ENCODE measurements at places on chromosomes 7 and 10.

GRCh38 chr7:149669121-149669818 lies 104.1 kb downstream of the ZNF467 start:
- no peak for DNase-seq

- no peak for DNase-seq
Measured at GRCh38 chr10:110498087-110498981, 627 bp downstream of the DUSP5 start.

- no peak for DNase-seq
Measured at GRCh38 chr7:22563032-22563501, 63.1 kb upstream of the STEAP1B start.

GRCh38 chr7:24728503-24729364 lies 28.5 kb downstream of the GSDME start:
- no peak for DNase-seq

GRCh38 chr10:71916827-71917226 lies 47.4 kb upstream of the CHST3 start:
- no peak for DNase-seq

GRCh38 chr7:154709840-154710520 lies 292.9 kb downstream of the PAXIP1 start:
- DNase-seq, result no peak

GRCh38 chr10:127850944-127851343 lies 41.8 kb downstream of the CLRN3 start:
- DNase-seq, result no peak

- DNase-seq, result no peak
Measured at GRCh38 chr10:112797855-112798254, 152.2 kb upstream of the TCF7L2 start.

DNA sequence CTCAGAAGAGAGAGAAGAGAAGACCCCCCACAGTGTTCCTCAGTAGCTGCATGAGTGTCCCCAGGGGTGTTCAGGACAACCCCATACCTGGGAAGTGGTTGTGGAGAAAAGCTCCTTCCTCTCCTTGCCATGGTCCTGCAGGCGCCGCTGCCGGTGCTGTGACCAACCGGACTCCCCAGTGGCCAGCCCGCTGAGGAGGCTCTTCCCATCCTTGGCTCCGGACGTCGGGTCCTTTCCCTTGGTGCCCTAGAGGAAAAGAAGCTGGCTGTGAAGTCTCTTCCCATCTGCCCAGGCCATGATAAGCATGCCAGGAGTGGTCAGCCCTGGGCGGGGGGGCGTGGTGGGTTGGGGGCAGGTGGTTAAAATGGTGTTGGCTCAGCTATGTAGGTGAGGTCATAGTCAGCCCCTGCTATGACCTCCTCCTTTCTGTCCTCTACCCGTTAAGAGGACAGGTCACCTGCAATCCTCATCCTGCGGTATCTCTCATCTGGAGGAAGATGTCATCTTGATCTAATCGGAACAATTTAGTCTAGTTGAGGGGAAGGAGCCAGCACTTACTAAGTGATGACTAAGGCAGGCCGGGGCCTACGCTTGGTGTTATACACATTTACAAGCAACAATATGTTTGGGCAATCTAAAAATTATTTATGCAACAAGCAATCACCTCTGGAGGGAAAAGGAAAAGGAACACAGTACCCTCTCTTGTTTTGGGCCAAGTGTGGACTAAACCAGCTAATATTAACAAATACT lies 13.2 kb downstream of the WDR91 start:
- no peak for DNase-seq

- no peak for DNase-seq
Measured at GRCh38 chr10:58644311-58644710, 131.6 kb downstream of the BICC1 start.

DNA sequence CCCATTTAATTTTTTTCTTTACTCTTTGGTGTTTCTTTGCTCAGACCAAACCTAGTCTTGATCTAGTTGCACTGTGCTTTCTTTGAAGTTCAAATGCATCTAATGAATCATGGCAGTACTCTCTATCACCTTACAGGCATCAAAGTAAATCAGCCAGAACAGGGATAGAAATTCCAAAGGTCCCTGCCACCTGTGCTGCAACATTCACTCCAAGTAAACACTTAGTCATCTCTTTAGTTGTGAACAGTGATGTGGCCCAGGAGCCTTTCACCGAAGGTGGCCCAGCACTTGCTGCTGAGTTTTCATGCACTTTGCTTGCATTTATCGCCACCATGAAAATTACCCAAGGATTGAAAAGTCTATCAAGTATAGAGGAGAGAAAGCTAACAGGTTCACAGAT lies 314.1 kb upstream of the ETV1 start:
- DNase-seq, result no peak

DNA sequence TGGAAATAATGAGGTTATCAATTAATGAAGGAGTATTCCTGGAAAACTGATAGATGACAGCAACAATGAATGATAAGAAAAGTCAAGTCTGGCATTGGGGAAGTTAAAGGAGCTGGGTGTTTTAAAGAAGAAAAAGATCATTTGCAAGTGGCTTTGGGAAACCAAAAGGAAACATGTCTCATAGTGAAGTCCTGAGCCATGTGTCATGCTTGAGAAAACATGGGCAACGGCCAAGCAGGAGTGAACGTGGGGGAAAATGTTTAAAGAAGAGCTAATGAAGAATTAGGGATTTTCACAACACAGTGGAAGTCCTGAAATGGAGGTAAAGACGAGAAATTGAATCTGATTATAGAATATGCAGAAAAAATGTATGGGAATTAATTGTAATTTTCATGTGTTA lies 1383.2 kb upstream of the CELF2 start:
- no peak for DNase-seq

DNA sequence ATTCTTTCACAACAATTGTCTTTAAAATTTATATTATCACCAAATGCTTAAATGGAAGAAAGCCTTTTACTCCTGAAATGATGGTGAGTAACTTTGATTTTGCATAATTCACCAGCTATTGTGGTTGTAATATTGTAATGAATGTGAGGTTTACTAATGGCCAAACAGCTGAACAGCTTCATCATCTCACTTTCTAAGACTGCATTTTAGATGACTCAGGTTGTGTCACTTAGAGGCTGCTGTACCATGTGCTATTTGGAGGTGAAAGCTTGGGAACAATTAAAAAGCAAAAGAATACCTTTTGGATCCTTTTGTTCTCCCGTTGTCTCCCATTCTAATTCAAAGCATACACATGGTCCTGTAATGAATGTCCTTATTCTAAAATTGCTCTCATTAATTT lies 604.0 kb upstream of the PFKP start:
- no peak for DNase-seq

DNA sequence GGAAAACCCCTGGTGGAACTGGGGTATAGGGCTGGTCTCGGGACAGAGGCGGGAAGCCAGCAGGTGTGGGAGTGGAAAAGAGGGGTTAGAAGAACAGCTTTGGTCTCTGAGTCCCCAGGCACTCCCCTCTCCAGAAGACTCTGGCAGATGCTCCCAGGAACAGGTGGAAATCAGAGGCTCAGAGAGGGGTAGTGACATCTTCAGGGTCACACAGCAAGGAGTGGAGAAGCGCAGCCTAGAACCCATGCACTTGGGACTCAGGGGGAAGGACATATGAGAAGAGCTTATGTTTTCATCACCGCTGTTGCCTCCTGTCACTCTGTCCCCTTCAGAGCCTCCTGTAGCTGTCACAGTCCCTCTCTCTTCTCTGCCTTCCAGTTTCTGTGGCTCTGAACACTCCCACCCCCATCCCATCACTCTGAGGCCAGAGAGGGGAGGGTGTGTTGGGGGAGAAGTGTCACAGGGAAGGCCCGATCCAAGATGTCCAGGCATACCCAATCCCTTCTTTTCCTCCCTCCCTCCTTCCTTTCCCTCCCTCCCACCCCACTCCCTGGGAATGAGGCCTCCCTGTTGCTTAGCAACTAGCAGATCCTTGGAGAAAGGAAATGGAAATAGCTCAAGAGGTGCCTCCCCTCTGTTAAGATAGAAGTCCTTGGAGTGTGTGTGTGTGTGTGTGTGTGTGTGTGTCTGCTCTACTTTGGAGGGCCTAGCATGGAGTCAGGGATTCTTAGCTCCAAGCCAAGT lies 32.0 kb downstream of the SRRM3 start:
- DNase-seq, result no peak

GRCh38 chr7:79272938-79273337 lies 180.5 kb downstream of the MAGI2 start:
- DNase-seq, result no peak

GRCh38 chr7:155469-155900 lies 36.9 kb upstream of the FAM20C start:
- DNase-seq, result no peak

DNA sequence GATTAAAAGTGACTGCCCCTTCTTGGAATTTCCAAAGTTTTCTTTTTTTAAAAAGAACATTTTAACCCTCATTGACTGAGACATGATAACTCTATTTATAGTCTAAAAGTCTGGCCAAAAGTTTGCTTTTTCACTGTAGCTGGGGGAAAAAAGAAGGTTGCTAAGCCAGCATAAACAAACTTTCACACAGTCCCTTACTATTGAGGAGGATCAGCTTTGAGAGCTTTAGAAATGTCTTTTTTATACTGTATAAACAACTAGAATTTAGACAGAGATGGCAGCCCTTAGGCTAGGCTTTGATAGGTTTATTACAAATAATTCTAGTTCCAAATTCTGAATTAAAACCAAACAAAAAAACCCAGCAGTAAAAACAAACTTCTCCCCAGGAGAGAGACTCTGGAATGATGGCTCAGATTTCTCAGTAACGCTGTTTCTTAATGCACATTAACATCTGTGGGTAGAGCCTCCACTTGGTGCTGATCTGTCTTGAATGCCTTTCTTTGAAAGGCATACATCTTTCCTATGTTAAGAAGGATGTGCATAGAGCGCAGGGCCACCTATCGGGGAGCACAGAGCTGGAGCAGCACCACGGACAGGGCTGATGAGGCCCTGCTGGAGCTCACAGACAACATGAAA lies 100.9 kb upstream of the PDLIM1 start:
- no peak for DNase-seq

DNA sequence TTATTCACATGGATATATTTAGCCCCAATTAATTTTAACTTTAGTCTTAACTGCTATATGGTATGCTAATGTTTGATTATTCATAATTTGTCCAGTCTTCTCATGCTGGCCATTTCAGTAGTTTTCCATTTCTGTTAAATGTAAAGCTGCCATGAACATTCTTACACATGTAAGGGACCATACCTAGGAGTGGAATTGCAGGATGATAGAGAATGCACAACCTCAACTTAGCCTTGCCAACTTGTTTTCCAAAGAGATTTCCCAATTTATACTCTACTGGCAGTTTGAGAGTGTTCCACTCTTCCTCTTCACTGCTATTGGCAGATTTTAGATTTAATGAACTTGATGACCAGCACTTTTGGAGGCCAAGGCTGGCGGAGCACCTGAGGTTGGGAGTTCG lies 68.2 kb downstream of the FANK1 start:
- no peak for DNase-seq

- DNase-seq, result no peak
Measured at GRCh38 chr10:103197174-103197573, 4.1 kb upstream of the NT5C2 start.

- no peak for DNase-seq
Measured at GRCh38 chr7:91582799-91583477, 297.6 kb downstream of the MTERF1 start.

- DNase-seq, result no peak
Measured at GRCh38 chr7:89160107-89160506, 364.6 kb upstream of the TEX47 start.

DNA sequence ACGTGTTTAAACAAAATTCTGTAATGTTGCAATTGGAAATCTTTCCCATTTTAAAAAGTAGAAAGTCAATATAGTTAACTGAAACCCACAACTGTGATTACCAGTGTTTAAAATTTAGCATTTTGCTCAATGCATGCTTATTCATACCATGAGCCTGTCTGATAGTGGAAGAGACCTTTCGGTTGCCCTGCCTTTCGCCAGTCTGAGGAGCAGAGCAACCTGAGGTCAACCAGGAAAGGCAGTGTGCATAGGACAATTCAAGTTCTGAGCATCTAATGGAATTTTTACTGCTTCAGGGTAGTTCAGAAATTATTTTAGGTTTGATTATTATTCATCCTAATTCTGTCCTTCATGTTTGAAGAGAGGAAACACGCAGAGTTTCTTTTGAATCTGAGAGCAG lies 100.8 kb downstream of the CUBN start:
- DNase-seq, result no peak
